Osteoblast (primary cell): ENCODE measurements at places on chromosomes 3 and 15. TPM values are rescaled to one million over a fixed set of nuclear protein-coding genes. Genes with fewer than 3 reads are reported as not detected.

DNA sequence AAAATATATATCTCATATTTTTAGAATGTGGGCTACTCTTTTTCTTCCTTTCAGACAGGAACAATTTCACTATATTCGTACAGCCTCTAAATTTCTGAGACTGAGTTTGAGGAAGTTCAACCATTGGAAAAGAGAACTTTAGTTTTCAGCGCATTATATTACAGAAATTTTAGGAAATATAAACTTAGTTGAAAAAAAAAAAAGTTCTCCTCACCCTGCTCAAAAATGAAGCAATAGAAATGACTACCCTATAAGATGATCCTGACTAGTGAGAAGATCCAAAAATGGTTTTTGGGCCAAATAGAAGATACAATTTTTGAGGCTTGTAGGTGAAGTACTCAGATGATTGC, 139.6 kb downstream of the MCTP2 start:
- DNase-seq = no peak

AMOTL2 gene
- 205 and 300 TPM in 2 replicates for total RNA-seq

DNA sequence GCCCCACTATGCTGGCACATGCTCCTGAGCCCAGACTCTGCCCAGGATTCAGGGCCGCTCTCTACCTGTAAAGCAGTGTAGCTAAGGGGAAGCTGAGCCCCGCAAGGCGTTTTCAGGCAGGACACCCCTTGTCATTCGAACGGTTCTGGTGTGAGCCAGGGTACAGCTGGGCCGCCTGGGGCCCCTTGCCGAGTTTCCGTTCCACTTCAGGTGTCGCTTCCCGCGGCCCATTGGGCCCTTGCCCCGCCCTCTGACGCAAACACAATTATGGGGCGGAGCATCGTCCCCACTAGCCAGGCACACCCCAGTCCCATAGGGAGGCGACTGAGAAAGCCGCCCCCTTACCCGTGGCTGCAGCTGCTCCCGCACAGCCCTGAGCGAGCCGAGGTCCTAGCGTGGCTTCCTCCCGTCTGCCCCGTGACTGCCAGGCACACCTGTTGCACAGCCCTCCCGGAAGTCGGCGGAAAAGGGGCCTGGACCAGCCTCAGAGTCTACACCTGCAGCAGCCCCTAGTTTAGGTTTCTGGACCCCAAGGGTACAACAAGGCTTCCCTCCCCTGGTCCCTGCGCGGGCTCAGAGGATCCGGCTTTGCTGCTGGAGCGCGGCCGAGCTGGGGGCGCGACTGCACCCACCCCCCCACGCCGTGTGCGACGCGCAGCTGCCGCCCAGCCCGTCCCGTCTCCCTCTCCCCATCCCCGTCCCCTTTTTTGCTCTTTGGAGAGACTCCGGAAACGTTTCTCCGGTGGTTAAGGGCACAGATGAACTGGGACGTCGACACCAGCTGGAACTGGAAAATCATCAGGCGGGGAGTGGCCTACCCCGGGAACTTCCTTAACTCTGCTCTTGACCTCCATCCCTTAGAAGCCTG, at the start of gene PLSCR2:
PLSCR2 (minus strand) TSS at position 412 of the 868 bp plus-strand sequence. CDS start 9,657 bp downstream, outside the sequence.
- peak; percentile 89 for DNase-seq

- no peak for DNase-seq
These were observed 40.7 kb downstream of the MYO1E start for GRCh38 chr15:59332009-59332408.

GRCh38 chr3:104359546-104359945, 1007.2 kb upstream of the ALCAM start:
- DNase-seq = peak; percentile 50

DNA sequence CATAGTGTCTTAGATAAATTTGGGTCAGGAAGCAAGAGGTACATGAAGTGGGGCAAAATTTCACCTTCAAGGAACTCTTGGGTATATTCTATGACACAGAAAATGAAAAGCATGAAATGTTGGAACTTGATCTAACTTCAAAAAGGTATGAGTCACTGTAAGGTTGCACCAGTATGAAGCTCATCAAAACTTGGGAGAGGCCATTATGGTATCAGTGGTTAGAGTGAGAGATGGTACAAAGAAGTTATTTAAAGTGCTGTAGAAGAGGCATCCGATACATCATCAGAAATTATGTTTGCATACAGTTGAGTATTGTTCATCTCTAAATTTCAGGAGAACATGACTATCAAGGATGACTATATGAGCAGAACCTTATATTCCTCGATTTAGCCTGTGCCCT, 302.9 kb upstream of the SUCLG2 start:
- no peak for DNase-seq

LARP6 gene
- 76.0 and 77.4 TPM in 2 replicates for total RNA-seq

DNA sequence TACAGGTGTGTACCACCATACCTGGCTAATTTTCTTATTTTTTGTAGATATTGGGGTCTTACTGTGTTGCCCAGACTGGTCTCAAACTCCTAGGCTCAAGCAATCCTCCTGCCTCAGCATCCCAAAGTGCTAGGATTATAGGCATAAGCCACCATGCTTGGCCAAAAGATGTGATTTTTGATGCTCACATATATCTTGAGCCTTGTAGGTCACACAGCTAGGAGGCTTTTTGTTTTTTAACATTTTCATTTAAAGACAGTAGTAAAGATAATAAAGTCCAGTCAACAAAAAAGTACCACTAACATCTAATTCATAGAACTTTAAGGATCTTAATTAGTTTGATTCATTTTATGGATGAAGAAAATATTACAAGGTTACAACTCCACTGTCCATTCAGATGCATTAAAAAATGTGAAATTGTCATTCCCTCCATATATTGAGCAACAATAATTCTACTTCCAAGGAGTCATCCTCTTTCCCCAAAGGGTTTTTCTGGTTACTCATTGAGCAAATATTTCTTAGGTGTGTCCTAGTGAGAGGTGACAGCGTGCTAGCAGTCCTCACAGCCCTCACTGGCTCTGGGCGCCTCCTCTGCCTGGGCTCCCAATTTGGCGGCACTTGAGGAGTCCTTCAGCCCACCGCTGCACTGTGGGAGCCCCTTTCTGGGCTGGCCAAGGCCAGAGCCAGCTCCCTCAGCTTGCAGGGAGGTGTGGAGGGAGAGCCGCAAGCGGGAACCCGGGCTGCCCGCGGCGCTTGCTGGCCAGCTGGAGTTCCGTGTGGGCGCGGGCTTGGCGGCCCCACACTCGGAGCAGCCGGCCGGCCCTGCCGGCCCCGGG, 8.3 kb upstream of the TASOR start:
- DNase-seq = no peak

GRCh38 chr3:105906836-105907235, 38.0 kb upstream of the CBLB start:
- no peak for DNase-seq

ADAMTS7 gene
- 32.4 and 34.0 TPM in 2 replicates for total RNA-seq

DNA sequence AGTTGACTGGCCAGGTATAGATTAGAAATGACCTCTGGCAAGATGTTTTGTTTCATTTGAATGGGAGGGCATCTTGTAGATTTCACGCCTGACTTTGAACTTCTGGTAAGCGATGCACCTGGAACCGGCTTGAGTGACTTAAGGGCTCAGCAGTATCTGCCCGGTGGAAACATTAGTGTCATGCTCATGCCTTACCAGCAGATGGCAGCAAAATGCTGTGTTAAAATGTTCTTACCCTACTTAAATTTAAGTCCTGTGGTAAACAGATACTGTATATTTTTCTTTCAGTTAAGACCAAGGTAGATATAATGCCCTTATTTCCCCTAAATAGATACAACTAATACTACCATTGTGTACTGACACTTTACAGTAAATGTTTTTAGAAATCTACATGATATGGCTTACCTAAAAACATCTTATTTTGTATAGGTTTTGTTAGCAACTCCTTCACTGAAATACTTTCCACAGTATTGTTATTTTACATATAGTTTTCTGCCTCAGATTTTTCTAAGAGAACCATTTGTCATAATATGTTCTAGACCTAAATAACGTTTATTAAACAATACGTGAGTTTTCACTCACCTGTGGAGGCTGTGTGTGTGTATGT, 25.5 kb downstream of the ASB7 start:
- peak; percentile 60 for DNase-seq

GRCh38 chr3:161969867-161970266, 473.3 kb downstream of the OTOL1 start:
- DNase-seq = no peak

PDE12 gene
- 17.1 and 19.9 TPM in 2 replicates for total RNA-seq

TGM4 gene
- not detected in 2 replicates for total RNA-seq

PRR20G gene
- not detected in 2 replicates for total RNA-seq

PLA2G4F gene
- total RNA-seq = not detected in 2 replicates

RASGRF1 gene
- under 0.01 TPM in 1 of 2 replicates, not detected in the other for total RNA-seq

FAM107A gene
- not detected in 2 replicates for total RNA-seq

DNA sequence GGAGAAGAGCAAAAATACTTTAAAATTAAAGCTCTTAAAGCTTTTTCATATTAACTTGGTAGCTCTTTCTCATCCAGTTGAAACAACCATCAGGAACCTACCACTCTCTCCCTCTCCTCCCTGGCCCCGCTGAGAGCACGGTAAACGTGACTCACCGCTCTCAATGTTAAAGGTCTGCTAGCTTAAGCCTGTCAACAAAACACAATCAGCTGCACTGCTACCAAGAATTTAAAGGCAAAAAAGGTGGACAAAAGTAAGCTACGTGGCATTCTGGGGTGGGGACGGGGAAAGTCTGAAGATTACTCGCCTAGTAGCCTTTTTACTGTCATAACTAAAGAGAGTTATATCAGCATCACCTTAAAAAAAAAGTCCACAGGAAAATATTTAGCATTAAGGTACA, 8.4 kb upstream of the GP5 start:
- no peak for DNase-seq

DNA sequence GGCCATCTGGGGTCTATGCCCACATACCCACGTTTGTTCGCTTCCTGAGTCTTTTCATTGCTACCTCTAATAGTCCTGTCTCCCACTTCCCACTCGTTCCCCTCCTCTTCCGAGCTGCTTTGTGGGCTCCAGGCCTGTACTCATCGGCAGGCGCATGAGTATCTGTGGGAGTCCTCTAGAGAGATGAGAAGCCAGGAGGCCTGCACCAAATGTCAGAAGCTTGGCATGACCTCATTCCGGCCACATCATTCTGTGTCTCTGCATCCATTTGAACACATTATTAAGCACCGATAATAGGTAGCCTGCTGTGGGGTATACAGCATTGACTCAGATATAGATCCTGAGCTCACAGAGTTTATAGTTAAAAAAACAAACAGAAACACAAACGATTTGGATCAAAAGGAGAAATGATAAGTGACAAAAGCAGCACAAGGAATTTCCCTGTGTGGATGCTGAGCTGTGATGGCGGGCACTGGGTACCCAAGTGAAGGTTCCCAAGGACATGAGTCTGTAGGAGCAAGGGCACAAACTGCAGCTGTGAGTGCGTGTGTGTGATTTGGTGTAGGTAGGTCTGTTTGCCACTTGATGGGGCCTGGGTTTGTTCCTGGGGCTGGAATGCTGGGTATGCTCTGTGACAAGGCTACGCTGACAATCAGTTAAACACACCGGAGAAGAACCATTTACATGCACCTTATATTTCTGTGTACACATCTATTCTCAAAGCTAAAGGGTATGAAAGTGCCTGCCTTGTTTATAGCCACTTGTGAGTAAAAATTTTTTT, 35.9 kb downstream of the NR1I2 start:
- DNase-seq = peak; percentile 45

CALML4 gene
- total RNA-seq = 1.2 and 2.2 TPM in 2 replicates

GRCh38 chr15:74155766-74156417, 17.6 kb upstream of the ISLR start:
- DNase-seq = no peak

FYTTD1 gene
- 41.3 and 42.0 TPM in 2 replicates for total RNA-seq

NOX5 gene
- total RNA-seq = 0.29 and 0.36 TPM in 2 replicates

CPNE9 gene
- total RNA-seq = not detected in 2 replicates

DNA sequence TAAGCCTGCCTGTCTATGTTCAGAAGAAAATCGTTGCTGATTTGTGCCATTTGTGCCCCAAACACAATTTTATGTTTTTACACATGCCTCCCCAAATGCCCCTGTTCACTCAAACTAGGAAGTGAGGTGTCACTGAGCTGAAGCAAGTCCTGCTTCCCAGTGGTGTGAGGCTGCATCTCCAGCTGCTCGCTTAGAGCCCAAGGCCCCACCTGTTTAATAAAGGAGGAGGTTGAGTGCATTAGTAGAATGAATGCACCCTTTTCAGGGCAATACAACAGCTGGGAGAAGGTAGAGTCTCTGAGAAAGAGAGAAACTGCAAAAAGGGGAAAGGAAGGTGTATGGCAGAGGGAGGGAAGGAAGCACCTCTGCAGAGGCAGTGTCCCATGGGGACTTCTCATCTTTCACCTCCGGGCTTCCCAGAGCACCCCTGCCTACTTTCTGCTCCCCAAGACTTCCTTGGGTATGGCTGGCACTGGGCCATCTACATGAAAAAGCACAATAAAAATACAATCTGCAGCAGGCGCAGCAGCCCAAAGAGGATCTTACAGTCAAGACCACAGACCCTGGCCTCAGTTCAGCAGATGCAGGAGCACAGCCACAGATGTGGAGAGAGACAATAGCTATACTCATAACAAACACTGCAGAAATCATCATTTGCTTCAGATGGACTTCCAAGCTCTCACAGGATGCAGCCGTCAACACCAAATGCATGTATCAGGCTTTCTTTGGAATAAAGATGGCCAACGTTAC, 165.9 kb downstream of the POLR2M start:
- DNase-seq = no peak

DNA sequence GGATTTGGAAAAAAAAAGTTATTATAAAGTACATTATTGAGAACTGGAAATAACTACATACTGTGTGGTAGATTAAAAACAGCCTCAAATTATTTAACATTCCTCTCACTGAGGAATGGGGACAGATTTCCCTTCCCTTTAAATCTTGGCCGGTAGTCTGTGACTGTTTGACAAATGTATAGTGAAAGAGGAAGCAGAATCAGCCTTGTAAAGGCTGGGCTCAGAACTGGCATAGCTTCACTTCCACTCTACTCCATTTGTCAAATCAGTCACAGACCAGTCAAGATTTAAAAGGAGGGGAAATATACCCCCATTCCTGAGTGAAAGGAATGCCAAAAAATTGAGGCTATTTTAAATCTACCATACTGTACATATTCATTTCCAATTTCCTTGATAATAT, 18.2 kb upstream of the B4GALT4 start:
- DNase-seq = no peak

- DNase-seq = no peak
These were observed 240.6 kb upstream of the GOLIM4 start for GRCh38 chr3:168336276-168336675.

SPINK8 gene
- not detected in 2 replicates for total RNA-seq

DNA sequence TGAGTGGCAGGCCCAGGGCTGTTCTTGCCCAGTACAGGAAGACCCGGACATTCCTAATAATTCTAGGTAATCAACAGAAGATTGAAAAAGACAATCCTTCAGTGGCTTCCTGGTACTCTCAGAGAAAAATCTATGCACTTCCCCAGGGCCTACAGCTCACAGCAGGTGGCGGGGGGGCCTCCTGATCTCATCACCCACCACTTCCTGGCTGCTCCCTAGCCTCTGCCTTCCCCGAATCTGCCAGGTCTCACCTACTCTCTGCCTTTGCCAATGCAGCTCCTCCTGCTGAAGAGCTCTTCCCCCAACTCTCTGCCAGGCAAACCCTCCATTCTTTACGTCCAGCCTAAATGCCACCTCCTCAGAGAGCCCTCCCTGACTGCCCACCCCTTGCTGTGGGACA, 37.5 kb downstream of the EHD4 start:
- DNase-seq = no peak

RGMA gene
- total RNA-seq = 2.5 and 3.2 TPM in 2 replicates

GRCh38 chr15:86711476-86711875, 631.8 kb downstream of the AGBL1 start:
- DNase-seq = no peak

GRCh38 chr3:8517487-8517886, 15.9 kb downstream of the LMCD1 start:
- DNase-seq = no peak

COL6A5 gene
- not detected in 2 replicates for total RNA-seq

FAM240A gene
- under 0.01 and 0.36 TPM in 2 replicates for total RNA-seq
